ENCODE measurements at places on chromosomes 1 and 21. TPM values are rescaled to one million over a fixed set of nuclear protein-coding genes. Genes with fewer than 3 reads are reported as not detected.

LIPI gene
- not detected for total RNA-seq

DNA sequence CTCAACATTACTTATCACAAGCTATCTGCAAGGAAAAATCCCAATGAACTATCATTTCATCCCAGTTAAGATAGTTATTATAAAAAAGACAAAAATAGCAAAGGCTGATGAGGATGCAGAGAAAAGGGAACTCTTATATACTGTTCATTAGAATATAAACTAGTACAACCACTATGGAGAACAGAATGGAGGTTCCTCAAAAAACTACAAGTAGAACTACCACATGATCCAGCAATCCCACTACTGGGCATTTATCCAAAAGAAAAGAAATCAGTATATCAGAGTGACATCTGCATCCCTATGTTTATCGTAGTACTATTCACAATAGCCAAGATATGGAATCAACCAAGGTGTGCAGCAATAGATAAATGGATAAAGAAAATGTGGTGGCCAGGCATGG is 4.9 kb upstream of the C1orf185 start:
- DNase-seq, result no peak
- H3K27me3 ChIP-seq, result peaks cover 29% of the 10 kb centered on the region
- H3K27ac ChIP-seq, result no peak overlapping the region
- no peaks in the 10 kb centered on the region for H3K4me1 ChIP-seq
- H3K4me3 ChIP-seq, result no peak overlapping the region

- no peak for DNase-seq
- no peaks in the 10 kb centered on the region for H3K36me3 ChIP-seq
- H3K27me3 ChIP-seq, result no peaks in the 10 kb centered on the region
- no peak overlapping the region for H3K27ac ChIP-seq
These were observed 57.8 kb downstream of the RUNX3 start for GRCh38 chr1:24872061-24872850.

GRCh38 chr1:156083800-156084790 is 1.8 kb upstream of the MEX3A start:
- H3K4me1 ChIP-seq, result peaks cover 6% of the 10 kb centered on the region
- no peak overlapping the region for H3K27ac ChIP-seq
- no peak for DNase-seq
- no peaks in the 10 kb centered on the region for H3K36me3 ChIP-seq
- peak overlapping the region; percentile 61 for H3K4me3 ChIP-seq

DNA sequence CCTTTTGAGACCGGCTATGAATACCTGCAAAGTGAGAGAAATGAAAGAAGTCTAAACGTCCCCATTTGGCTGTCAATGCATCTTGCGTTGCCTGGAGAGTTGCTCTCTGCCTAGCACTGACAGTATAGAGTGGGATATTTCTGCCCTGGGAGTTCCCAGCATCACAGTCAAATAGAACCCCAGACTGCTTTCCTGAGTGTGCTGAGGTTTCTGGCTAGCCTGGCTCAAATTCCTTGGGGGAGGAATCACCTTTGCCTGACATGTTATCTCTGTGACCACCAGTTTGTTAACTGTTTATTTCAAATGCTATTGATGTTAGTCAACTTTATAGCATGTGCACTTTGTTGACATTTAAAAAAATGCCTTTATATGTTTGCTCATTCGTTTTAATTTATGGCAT is 212.0 kb upstream of the FAM78B start:
- peaks cover 2% of the 10 kb centered on the region for H3K27me3 ChIP-seq
- H3K27ac ChIP-seq, result no peak overlapping the region
- no peaks in the 10 kb centered on the region for H3K4me1 ChIP-seq
- no peaks in the 10 kb centered on the region for H3K36me3 ChIP-seq
- no peak for DNase-seq
- no peak overlapping the region for H3K4me3 ChIP-seq
